ENCODE measurements at places on chromosomes 1 and 21.

DNA sequence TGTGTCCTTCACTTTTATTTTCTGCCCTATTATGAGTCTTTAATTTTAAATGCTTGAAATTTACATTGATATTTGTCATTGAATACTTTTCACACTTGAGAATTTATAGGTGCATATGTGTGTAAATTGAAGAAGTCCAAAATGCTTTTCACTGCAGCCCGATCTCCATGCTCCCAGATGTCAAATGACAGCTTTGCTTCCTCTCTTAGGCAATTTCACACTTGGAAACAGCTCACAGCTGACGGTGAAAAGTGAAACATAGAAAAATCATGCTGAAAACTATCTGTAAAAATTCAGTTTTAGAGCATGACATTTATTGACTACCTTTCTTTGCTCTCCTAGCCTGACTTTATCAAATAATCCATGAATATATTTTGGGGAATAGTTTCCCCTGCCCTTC lies 196.0 kb downstream of the RPS6KC1 start:
- H3K27ac ChIP-seq: no peak overlapping the region
- no peak overlapping the region for H3K4me3 ChIP-seq
- H3K27me3 ChIP-seq: no peaks in the 10 kb centered on the region
- H3K4me1 ChIP-seq: no peaks in the 10 kb centered on the region
- DNase-seq: no peak

GRCh38 chr1:197924516-197925123 lies 7.4 kb downstream of the LHX9 start:
- no peak overlapping the region for H3K27ac ChIP-seq
- H3K4me3 ChIP-seq: no peak overlapping the region
- H3K27me3 ChIP-seq: peaks cover 76% of the 10 kb centered on the region
- H3K4me1 ChIP-seq: peaks cover 20% of the 10 kb centered on the region

DNA sequence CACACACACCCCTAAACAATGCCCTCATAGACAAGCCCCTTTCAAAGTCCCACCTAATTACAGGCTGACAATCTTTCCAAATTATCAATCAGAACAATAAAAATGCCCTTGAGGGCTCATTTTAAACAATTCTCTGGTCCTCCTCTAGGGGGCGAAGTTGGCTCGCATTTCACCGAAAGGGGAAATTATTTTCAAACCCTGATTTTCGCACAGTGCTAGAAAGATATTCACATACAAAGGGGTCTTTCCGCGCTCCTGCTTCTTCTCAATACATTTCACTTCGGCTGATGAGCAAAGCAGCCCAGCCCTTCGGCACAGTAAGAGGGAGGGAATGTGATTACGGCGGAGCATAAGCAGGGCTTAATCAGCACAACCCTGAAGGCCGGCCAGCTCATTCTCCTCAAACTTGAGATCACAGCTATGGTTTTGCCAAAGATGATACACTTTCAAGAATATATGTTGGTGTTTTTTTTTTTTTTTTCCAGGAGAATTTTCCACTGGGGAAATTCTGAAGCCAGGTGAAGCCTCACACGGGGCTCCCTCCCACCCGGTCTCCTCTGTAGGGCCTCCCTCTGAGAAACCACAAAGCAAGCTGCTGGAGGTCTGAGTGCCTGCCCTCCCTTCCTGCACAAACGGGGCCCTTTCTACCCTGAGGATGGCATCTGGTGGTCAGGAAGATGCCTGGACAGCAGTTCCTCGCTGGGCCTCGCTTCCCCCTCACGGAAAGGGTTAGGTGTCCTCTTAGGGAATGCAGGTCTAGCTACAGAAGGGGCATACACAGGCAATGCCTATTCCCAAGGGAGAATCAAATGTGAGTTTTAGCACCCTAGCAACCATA lies 66.9 kb downstream of the GNG12 start:
- H3K27me3 ChIP-seq: peaks cover 36% of the 10 kb centered on the region
- DNase-seq: peak; percentile 57
- peaks cover 4% of the 10 kb centered on the region for H3K4me1 ChIP-seq
- H3K36me3 ChIP-seq: no peaks in the 10 kb centered on the region
- no peak overlapping the region for H3K27ac ChIP-seq
- H3K4me3 ChIP-seq: no peak overlapping the region

DNA sequence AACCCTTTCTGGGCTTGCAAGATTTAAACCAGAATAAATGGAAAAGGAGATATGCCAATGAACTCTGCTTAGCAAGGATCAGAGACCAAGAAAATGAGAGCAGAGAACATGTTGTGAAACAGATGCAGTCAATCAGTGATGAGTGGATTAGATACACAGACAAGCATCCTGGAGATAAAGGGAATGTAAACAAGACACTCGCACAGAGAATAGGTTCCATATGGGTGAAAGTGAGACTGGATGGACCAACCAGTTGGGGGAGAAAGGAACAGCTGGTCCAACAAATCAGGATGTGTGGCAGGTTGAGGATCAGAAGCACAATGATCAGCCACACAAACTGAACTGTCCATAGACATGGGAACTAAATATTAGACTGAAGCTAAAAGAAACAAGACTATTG lies 338.2 kb downstream of the ASTN1 start:
- DNase-seq: no peak
- H3K27me3 ChIP-seq: no peaks in the 10 kb centered on the region
- no peaks in the 10 kb centered on the region for H3K36me3 ChIP-seq
- H3K4me1 ChIP-seq: no peaks in the 10 kb centered on the region

GRCh38 chr1:19949016-19949415 lies 25.6 kb upstream of the PLA2G2E start:
- peaks cover 18% of the 10 kb centered on the region for H3K27me3 ChIP-seq
- H3K4me3 ChIP-seq: no peak overlapping the region
- DNase-seq: no peak
- no peaks in the 10 kb centered on the region for H3K36me3 ChIP-seq

DNA sequence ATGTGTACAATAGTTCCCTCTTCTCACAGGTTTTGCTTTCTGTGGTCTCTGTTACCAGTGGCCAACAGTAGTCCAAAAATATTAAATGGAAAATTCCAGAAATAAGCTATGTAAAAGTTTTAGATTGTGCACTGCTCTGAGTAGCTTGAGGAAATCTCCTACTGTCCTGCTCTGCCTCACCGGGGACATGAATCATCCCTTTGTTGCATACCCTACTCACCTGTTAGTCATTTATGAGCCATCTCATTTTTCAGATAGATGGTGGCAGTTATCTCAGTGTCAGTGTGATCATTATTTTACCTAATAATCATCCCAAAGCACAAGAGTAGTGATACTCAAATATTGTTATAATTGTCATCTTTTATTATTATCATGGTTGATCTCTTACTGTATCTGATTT lies 688.1 kb downstream of the PLA2G4A start:
- DNase-seq: no peak
- no peaks in the 10 kb centered on the region for H3K27me3 ChIP-seq
- H3K27ac ChIP-seq: no peak overlapping the region
- no peaks in the 10 kb centered on the region for H3K36me3 ChIP-seq

DNA sequence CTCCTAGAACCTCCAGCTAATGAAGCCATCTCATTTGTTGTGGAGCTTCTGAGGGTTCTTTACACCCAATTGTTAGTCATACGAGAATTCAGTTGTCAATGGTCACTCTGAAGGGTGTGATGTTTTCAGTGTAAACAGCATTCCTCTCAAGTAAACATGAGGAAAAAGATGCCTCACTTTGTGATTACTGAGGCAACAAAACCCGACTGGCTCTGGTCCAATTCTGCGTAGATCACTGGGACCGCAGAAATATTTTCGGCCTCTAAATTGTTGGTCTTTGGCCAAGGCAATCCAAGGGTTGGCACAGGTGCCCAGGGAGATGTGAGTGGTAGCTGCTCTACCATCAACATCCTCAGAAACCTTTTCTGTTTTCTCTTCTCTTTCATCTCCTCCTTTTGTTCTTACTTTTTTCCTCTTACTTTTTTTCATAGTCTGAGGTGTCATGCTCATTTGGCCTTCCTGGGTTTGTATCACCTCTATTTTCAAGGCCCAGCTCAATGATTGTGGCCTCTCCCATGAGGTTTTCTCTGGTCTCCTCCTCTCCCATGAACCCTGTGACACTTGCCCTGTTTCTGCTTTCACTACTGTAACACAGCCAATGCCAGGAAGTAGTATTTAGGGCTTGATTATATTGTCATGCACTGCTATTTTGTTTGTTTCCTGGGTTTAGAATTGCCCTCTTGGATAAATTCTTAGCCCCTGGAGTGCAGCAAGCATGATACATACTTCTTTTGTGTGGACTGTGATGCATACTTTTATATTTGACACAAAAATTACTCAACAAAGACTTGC lies 221.9 kb downstream of the TNR start:
- no peaks in the 10 kb centered on the region for H3K4me1 ChIP-seq
- H3K27ac ChIP-seq: no peak overlapping the region
- peaks cover 5% of the 10 kb centered on the region for H3K27me3 ChIP-seq
- H3K4me3 ChIP-seq: no peak overlapping the region
- DNase-seq: no peak

- no peak overlapping the region for H3K4me3 ChIP-seq
- DNase-seq: no peak
- no peaks in the 10 kb centered on the region for H3K27me3 ChIP-seq
These were observed 12.4 kb downstream of the SKI start for GRCh38 chr1:2240270-2241156.

DNA sequence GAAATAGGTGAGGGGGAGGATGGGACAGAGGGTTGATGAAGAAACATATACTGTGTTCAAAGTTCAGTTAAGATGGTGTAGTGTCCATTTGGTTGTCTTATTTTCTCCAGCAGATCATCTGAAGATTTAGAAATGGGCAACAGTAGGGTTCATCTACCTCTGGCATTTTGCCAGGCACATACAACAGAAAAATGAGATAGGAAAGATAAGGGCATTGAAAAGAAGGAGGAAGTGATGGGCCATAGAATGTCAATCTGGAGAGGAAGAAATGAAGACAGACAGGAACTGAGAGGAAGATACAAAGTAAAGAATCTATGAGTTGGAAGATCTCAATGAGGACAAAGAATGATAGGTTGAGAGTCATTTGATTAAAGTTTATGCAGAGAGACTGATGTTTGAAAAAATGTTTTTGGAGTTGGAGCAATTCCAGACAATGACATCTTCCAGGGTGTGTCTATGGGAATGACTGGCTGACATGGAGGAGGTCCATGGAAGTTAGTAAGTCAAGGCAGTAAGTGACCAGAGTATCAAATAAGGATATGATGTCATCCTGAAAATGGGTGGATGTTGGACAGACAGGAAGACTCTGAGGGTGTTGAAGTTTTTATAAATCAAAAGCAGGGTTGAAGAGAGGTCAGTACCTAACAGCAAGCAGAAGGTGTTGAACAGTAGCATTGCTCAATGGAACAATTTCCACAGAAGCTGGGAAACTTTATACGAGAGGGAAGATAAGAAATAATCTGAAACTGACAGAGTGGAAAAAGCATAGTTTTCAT lies 18.7 kb upstream of the CD55 start:
- no peak overlapping the region for H3K27ac ChIP-seq
- DNase-seq: no peak
- H3K4me3 ChIP-seq: no peak overlapping the region
- peaks cover 8% of the 10 kb centered on the region for H3K36me3 ChIP-seq

DNA sequence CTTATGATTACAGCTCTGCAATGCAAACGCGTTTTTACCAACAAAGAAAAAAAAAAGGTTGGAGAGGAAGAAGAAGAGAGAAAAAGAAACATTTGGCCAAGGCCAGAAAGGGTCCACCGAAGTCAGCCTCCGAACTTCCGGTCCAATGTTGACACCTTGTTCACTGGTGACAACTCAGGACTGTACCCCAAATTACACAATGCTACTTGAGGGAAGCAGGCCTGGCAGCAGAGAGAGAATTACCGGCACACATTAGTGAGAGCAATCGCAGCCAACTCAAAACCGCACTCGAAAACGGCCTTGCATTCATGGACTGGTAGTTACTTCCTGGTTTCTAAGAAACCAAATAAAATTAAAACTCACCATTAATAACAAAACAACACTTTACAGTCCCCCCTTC lies 652.5 kb downstream of the KIF26B start:
- H3K27ac ChIP-seq: no peak overlapping the region
- no peak for DNase-seq
- no peaks in the 10 kb centered on the region for H3K27me3 ChIP-seq
- no peak overlapping the region for H3K4me3 ChIP-seq

GRCh38 chr21:27649323-27649722 lies 682.4 kb upstream of the ADAMTS5 start:
- H3K27ac ChIP-seq: no peak overlapping the region
- H3K36me3 ChIP-seq: no peaks in the 10 kb centered on the region
- no peaks in the 10 kb centered on the region for H3K4me1 ChIP-seq
- DNase-seq: no peak
- H3K4me3 ChIP-seq: no peak overlapping the region
- no peaks in the 10 kb centered on the region for H3K27me3 ChIP-seq

GRCh38 chr1:202811296-202812175 lies 782 bp downstream of the PCAT6 start:
- H3K36me3 ChIP-seq: peaks cover 3% of the 10 kb centered on the region
- peaks cover 31% of the 10 kb centered on the region for H3K4me1 ChIP-seq
- H3K27ac ChIP-seq: peak overlapping the region; percentile 89
- H3K4me3 ChIP-seq: peak overlapping the region; percentile 91

- H3K4me3 ChIP-seq: peak overlapping the region; percentile 39
- H3K27ac ChIP-seq: peak overlapping the region; percentile 93
- peaks cover 37% of the 10 kb centered on the region for H3K4me1 ChIP-seq
- peak; percentile 80 for DNase-seq
These were observed 16.7 kb downstream of the SPATA21 start for GRCh38 chr1:16420424-16421118.

All from activated CD4-positive, alpha-beta T cell treated with anti-CD3 and anti-CD28 coated beads, Interleukin-2, amount 10 ng/mL, durations not matched to agents 7 days and 5 days (primary cell).